ENCODE measurements at places on chromosomes 11 and 22. TPM values are rescaled to one million over a fixed set of nuclear protein-coding genes. Genes with fewer than 3 reads are reported as not detected.

DNA sequence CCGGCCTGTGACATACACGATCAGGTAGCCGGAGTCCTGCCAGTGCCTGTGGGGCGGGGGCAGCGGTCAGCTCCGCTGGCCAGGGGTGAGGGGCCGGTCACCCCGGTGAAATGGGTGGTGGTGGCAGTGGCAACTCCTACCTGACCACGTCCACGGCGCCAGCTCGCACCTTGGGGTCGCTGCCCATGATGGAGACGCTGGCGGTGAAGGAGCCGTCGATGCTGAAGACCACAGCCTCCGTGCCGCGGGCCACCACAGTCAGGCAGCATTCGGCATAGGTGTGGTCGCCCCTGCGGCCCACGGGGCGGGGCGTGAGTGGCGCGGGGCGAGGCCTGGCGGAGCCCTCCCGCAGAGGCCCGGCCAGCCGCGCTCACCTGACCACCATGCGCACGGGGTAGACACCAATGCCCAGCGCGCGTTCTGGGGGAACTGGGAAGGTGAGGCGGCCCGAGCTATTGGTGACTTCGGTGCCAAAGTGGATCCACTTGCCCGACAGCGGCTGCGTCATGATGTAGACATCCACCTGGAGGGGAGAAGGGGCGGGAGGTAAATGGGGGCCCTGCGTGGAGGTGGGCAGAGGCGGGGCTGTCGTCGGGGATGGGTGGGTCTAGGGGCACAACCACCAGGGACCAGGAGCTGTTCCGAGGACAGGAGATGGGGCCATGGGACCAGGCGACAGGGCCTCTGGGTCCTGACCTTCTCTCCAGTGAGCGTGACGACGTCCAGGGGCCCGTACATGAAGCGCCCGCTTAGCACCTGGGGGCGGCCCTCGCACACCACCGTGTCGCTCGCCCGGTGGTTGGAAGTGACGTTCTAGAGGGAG is 10.9 kb downstream of the AIP start:
- DNase-seq: no peak

- DNase-seq: no peak
Measured at GRCh38 chr22:41532908-41533825, 11.1 kb downstream of the POLR3H start.

- DNase-seq: no peak
Measured at GRCh38 chr11:108403052-108403451, 64.3 kb downstream of the C11orf65 start.

GRCh38 chr11:134230339-134230738 is 5.9 kb downstream of the VPS26B start:
- no peak for DNase-seq

DNA sequence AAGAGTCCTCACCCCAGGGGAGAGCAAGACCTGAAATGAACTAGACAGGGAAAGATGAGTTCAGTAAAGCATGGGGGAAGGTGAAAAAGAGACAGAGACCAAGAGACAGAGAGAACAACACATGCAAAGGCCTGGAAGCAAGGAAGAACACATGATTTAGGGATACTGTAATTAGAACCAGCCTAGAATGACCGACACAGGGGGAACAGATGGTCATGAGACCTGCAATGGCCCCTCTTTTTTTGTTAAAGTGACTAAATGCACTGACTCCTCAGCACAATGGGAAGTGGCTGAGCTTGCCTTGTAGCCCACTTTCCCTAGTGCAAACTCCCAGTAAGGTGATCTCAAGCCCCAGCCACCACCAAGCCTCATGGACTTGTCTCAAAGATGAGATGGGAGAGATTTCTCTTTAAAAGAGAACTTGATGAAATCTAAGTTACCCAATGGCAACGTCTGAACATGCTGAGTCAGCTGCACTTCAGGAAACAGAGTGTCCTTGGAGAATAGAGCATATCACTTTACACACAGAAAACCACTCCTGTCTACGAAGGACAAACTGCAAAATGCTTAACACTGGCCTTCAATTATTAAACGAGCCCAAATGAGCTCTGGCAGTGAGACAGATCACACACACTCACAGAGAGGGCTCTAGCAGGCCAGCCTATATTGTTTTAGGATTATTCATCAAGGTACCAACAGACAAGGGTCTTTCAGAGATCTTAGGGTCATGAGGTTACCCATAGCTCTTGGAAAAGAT is 91.0 kb downstream of the SERGEF start:
- no peak for DNase-seq

- no peak for DNase-seq
Measured at GRCh38 chr11:79244798-79245197, 196.0 kb downstream of the TENM4 start.

DNA sequence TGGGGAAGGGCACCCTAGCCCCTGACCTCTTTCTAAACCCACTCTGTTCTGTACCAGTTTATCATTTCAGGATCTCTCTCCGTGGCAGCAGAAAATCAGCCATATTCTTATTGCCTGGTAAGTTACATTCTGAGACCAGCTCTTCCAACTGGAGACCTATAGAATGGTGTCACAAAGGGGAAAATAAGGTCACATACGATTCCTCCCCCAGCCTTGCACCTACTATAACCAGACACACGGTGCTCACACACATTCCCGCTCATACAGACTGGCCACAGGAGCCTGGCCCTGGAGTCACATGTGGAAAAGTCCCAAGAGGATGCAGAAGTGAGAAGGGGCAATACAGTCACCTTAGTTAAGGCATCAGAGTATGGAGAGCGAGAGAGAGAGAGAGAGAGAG is 7.5 kb downstream of the MS4A8 start:
- no peak for DNase-seq

The APOL5 gene
- not detected for total RNA-seq

The TST gene
- 48.1 TPM for total RNA-seq

The SYT12 gene
- not detected for total RNA-seq

The CSF2RB gene
- total RNA-seq: 0.02 TPM

The HOATZ gene
- not detected for total RNA-seq

The KRTAP5-8 gene
- total RNA-seq: not detected

All from A172 (cell line).